ENCODE measurements at places on chromosomes 6 and 20.

GRCh38 chr6:49653438-49653837 lies 16.8 kb upstream of the RHAG start:
- no peak for DNase-seq

DNA sequence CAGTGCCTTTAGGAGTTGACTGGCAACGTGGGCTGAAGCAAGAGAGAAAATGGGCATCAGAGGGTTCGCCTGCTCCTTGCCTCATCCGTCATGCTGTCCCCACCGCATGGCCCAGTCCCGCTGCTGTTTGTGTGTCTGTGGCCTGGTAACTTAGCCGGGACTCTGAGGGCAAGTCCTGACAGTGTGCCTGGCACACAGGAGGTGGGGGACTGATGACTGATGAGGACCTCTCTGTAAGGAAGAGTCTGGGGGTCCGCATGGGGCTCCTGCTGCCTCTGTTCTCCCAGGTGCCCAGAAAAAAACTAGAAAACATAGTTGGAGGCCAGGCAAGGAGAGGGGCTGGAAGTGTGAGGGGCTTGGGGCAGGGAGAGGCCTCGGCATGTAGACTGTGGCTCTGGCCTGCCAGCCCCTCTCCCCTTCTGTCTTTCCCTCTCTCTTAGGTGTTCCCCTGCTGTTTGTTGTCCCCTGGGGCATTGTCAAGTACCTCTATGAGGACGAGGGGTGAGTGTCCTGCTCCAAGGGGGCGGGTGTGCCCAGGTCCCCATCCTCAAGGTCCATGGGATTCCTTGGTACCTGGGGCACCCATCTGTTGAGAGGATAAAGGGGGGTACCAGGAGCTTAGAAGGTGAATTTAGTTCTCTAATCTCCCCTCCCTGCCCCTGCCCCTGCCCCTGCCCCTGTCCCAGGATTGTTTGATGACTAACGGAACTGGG lies 29.5 kb downstream of the GLP1R start:
- DNase-seq = no peak

DNA sequence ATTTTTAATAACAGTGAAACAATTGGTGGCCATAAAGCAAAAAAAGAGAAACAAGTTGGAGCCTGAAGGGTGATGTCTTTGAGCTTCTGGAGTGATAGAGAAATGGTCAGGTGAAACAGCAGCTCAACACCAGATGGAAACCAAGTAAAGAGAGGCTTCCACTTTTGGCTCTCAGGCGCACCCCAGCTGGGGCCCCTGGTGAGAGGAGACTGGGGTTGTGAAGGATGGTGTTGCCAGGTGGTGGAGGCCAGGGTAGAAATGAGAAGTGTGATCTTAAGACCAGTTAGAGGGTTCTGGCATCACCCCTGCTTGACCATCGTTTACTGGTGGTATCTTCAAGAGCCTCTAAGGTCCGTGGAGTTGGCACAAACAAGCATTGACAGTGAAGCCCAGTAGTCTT lies 126.0 kb upstream of the AKIRIN2 start:
- DNase-seq = no peak

DNA sequence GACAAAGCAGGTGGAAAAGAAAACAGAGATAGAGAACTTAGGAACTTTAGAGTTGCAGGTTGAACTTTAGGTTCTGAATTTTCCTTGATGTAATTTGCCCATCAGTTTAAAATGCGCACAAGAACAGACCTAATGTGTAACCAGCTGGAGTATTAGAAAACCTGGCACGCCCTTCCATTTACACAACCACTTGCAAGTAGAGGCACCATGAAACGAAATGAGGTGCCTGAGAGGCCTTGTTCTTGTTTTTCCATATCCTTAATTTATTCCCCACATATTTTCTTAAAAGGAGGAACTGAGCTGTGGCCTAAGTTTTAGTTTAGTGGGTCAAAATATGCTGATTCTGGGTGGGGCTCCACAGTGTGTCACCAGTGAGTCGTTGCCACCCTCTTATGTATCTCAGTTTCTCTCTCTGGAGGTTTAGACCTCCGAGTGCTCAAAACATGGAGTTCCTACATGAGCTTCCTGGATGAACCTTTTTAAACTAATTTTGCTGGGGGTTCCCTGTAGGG lies 17.2 kb upstream of the IL22RA2 start:
- no peak for DNase-seq

DNA sequence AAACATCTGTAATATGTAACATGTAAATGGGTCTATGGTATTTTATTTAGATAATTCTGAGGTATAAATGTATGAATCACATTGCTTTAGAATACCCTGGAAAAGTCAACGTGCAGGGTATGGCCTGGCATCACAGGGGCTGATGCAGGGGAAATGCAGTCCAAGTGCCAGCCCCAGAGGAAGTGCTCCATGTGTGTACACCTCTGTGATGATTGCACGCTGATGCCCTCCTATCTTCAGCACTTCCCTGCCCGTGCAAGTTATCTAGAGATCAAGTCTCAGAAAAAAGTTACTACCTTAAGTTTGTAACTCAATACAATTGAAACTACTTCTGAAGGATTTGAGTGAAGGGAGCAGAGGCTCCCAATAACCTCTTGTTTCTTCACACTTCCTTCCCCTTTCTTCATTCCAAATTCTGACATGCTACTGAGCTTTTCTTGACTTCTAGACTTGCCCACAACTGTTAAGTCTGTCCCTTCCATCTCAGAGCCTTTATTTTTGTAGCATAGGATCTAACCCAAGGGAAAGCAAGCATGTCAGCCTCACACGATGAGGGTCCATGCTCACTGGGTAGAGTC lies 2.2 kb downstream of the SMLR1 start:
- no peak for DNase-seq
